Prostate gland (tissue), 2 donors: ENCODE measurements at places on chromosomes 2 and 18.

GRCh38 chr2:20592106-20593071 is 58.5 kb downstream of the HS1BP3 start:
- DNase-seq, result no peak

DNA sequence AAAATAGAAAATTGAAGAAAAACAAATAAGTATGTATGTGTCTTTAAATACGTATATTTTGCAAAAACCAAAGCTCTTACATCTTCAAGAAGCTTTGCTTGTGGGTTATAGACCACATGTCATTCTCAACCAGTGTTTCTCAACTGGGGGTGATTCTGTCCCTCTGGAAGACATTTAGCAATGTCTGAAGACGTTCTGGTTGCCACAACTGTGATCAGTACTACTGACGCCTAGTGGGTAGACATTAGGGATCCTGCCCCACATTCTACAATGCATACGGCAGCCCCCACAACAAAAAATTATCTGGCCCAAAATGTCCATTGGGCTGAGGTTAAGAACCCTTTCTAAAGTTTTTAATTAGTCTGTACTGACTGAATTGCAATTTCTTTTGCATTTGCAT is 48.4 kb downstream of the UNC50 start:
- DNase-seq, result no peak

DNA sequence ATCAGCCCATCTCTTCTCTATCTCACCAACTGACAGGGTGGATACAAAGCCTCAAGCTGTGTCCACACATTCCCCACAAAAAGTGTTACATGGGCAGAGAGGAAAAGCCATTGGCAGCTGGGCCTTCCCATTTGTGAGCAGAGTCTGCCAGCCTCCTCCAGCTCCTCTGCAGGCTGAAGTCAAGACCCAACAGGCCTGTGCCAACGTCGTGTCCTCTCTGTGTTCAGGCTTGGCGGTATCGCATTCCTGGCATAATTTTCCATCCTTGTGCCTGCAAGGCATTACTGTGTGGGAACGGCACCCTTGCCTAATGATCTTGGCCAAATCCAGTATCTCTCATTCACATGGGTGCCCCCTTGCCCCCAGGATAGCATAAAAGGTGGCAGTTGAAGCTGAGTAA is 41.5 kb upstream of the APCDD1 start:
- DNase-seq, result peak; percentile 79

DNA sequence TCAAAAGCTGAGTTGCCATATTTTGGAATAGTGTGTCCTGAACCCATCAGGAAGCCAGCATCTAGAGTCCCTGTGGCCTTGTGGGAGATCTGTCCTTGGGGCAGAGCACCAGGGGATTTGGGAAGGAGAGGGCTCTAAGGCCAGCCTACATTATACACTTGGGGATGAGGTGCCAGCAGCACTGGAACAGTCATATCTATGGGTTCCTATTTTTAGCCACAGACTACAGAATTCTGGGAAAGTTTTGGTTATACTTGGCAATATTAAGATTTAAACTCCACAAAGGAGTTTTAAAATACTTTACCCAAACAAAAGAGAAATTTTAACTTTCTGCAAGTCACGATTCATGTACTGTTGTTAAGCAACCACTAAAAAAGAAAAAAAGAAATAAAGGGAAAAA is 405.7 kb upstream of the MMADHC start:
- DNase-seq, result no peak

DNA sequence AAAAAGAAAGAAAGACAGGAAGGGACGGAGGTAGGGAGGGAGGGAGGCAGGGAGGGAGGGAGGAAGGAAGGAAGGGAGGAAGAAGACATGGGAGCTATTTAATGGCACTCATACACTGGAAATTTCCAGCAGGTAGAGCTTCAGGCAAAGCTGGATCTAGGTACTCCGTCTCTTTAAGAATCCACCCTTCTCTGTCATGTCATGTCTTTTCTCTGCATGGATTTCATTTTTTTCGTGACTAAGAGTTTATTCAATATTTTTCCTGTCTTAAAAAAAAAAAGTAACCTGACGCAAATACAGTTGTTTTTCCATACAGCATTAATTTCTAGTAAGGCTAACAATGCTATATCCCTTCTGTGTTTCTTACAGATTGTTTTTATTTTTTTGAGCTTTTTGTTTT is 56.3 kb upstream of the MCFD2 start:
- DNase-seq, result no peak

GRCh38 chr18:70292628-70293027 is 3.8 kb downstream of the SOCS6 start:
- no peak for DNase-seq

DNA sequence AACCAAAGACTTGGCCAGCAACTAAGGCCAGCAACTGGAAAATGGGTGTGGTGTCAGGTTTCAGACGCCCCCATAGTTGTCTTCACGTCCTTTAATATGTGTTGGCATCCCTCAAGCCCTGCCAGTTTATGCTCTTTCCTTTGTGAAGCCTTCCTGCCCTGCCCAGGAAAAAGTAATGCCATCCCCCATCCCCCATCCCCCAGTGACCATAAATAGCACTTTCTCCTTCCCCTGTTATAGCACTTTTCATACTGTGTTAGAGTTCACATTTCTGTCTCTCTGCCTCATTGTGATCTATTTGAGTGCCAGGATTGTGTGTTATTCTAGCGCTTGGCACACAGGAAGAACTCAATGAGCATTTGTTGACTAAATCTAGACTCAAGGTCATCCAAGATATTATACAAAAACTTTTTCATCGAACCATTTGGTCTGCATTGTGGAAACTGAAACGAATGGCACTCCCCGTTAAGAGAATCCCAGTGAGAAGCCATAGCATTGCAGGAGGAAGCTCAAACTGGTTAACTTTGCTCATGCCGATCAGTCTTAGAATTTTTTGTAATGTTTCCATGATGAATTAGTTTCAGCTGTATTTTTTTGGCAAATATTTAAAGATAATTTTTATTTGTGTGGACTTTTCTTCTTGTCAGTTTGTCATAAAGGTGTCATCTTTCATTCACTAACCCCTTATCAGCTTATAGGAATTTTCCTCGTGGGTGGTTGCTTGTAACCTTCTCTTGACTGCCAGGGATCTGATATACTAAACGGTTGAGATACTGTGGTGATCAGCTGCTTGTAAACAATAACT is 15.7 kb downstream of the CRIM1 start:
- DNase-seq, result no peak

DNA sequence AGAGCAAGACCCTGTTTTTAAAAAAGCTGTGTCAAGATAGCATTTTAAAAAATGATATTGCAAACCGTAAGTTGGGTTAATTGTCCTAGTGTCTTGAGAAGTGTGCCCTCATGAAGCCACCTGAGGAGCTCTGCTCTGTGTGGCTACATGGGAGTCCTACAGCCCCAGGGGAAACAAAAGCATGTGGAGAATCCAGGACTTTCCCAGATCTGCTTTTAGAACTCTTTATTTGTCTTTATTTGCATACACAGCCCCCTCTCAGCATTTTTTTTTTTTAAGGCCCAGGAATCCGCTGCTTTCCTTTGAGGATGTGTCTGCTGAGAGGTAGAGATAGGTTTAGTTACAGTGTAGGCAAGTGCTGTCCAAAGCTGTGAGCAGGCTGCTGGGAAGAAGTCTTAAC is 219.2 kb downstream of the FHOD3 start:
- no peak for DNase-seq

DNA sequence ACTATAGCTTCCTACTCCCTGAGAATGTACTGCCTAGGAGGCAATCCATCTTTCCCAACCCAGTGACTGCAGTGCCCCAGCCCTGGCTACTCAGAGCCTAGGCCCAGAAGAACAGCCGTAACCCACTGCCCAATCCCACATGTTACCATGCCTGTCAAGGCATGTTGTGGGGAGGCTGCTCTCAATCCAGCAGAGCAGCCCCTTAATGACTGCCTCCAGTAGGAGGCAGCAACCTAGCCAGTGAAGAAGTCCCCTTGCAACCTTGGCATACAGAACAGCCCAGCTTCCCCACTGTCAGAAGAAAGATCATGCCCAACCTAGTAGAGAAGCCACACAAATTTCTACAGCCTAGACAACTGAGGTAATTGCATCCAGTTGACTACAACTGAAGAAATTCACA is 44.2 kb upstream of the CDH7 start:
- no peak for DNase-seq

DNA sequence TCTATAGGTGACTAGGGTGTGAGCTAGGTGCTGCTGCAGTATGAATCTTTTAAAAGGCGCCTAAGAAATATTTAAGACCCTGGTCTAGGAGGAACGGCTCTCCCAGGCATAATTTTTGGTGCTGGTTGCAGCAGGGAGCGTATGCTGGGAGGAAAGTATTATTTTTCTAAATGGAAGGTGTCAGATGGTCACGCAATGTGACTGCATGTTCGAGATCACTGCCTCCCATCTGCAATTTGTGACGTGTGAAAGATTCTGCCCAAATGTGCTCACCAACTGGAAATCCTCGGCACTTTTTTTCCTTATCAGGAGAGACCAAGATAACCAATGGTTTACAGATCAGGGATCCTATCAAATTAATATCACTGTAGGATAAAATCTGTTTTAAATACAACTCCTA is 95.6 kb upstream of the KLHL14 start:
- DNase-seq, result no peak

GRCh38 chr2:181742922-181743722 is 62.8 kb upstream of the NEUROD1 start:
- peak; percentile 25 for DNase-seq

- DNase-seq, result no peak
Observed at GRCh38 chr2:31414601-31415241, at the start of gene XDH. XDH (minus strand) TSS chr2:31414742; CDS start chr2:31414666, 76 bp downstream.

- no peak for DNase-seq
Observed at GRCh38 chr2:107276034-107276433, 390.1 kb upstream of the ST6GAL2 start.

GRCh38 chr2:225602205-225602604 is 202.7 kb downstream of the NYAP2 start:
- DNase-seq, result no peak

DNA sequence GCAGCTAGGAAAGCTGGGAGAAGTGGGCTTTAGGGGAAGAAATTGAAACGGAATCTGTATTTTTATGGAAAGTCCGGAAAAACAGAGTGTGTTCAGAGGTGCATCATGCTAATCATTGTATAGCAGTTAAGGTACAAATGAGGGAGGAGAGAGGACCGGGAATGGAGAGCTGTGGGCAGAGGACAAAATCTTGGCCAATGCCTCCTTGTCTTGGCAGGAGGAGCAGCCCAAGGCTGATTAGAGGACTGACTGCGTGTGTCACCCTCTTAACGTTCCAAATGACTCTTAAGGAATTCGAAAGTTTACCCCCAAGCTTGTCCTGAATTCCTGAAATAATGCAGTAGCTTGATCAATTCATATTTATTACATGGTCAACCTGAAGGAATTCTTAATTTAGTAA is 81.0 kb downstream of the ZNF236 start:
- DNase-seq, result no peak

DNA sequence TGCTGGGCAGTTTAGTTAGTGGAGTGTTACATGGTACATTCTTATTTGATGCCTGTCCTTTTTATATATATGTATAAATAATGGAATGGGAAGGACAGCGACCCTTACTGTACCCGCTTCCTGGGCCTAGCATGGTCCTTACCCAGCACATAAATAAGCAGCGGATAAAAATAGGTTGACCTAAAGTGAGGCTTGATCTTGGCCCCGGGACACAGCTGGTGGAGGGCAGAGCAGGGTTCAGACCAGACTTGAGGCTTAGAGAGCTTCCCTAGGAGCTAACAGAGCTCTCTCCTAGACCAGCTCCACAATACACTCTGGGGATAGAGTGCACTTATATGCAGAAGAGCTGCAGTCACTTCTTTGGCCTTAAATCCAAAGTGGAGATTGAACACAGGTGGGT is 46.9 kb upstream of the RPL31 start:
- DNase-seq, result no peak

GRCh38 chr2:83282841-83283240 is 1176.2 kb downstream of the SUCLG1 start:
- DNase-seq, result no peak

DNA sequence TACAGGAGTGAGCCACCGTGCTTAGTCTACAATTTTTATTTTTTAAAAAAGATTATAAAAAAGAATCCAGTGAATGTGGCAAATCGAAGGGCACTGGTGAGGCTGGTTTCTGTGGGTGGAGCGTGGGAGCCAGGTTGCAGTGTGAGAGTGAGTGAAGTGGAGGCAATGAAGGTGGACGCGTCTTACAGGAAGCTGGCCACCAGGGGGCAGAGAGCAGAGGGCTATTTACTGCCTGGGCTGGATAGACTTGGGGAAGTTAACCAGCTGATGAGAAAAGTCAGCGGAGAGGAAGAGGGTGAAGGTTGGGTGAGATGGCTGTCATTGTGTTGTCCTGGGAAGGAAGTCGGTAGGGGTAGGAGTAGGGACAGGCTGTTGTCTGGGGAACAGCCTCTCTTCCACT is 6.8 kb downstream of the SCTR start:
- DNase-seq, result peak; percentile 13

DNA sequence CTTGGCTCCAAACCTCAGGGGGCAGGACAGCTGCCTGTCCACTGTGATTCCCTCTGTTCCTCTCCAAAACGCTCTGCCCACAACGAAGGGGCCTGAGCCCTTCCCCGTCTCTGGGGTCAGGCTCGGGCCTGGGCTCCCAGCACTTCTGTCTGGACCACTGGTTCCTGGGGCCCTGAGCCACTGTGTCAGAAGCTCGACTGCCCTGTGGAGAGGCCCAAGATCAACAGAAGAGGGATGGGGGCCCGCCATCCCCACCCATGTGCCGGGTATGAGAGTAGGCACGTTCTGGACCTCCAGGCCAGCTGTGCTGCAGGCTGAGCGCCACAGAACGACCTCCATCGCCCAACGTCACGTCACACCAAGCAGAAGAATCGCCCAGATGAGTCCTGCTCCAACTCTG is 119.9 kb upstream of the HS6ST1 start:
- no peak for DNase-seq

DNA sequence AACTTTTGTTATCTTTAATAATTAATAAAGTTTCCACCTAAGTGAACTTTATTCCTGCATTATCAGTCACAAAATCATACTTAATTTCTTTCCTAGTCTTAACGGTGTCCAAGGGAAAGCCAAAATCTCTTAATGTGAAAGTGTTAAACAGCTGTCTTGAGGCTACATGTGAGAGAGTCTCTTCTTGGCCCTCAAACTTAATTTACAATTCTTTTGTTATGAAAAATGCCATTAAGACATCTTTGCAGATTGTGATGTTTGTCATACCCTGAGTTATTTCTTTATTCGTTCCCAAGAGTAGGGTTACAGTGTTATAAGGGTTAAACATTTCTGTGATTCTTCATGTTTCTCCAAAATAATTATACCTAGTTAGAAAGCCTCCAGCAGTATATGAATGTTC is 64.6 kb downstream of the ANKRD12 start:
- no peak for DNase-seq

DNA sequence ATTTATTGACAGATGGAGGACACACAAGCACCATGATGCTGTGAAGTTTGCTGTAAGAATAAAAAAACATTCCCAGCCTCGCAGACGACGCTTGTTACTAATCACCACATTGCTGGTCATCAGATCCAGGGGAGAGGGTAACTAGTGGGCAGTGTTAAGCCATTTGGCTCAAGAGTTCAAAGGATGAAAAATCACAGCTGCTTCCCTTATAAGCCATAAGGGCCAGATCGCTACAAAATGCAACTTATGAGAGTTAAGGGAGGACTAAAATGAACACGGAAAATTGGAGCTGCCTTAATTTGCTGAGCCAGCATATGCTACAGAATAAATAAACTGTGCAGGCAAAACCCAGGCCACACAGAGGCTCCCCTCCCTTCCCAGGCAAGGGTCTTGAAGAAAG is 522.6 kb downstream of the TDRD15 start:
- no peak for DNase-seq

GRCh38 chr2:207692206-207693065 is 19.0 kb upstream of the CCNYL1 start:
- DNase-seq, result no peak

- DNase-seq, result no peak
Observed at GRCh38 chr2:193199322-193199721, 1004.6 kb upstream of the TMEFF2 start.
